ENCODE measurements at places on chromosomes 3 and 15.

DNA sequence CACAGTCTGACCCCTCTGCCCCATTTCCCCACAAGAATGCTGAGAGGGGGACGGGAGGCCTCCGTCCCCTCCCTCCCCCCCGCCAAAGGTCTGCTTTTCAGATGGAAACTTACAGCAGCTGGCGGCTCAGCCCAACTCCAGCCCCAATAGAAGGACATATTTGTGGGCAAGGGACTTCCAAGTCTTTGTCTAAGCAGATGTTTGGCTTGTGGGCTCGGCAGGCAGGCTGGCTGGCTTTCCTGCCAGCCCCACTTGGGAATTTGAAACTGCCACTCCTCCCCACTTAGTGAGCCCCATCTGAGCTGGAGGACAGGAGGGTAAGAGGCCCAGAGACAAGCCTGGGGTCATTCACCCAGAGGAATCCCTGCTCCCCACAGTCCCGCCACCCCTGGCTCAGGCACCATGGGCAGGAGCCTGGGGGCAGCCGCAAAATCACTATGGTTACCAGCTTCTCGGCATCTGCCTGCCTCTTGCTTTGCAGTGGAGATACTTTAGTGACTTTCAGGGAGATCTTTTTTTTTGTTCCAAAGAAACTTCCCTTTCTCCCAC, 53.6 kb downstream of the LMCD1 start:
- no peak for DNase-seq

DNA sequence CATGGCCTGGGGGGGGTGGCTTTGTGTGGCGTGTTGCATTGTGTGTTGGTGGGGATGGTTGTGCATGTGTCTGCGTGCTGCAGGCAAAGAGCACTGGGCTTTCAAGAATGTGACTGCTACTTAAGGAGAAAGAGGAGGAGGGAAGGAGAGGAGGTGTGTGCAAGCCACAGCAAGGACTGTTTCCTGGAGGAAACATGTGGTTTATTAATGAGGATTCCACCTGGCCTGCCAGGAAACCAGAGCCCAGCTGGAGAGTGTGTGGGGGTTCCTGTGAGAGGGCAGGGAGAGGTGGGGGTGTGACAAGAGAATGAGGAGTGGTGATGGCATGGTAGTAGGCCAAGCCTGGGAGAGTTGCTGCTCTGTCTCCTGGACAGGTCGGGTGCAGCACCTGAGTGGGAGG, 258.1 kb upstream of the ROPN1 start:
- no peak for DNase-seq

GRCh38 chr3:193761969-193762368, 169.0 kb downstream of the OPA1 start:
- no peak for DNase-seq

DNA sequence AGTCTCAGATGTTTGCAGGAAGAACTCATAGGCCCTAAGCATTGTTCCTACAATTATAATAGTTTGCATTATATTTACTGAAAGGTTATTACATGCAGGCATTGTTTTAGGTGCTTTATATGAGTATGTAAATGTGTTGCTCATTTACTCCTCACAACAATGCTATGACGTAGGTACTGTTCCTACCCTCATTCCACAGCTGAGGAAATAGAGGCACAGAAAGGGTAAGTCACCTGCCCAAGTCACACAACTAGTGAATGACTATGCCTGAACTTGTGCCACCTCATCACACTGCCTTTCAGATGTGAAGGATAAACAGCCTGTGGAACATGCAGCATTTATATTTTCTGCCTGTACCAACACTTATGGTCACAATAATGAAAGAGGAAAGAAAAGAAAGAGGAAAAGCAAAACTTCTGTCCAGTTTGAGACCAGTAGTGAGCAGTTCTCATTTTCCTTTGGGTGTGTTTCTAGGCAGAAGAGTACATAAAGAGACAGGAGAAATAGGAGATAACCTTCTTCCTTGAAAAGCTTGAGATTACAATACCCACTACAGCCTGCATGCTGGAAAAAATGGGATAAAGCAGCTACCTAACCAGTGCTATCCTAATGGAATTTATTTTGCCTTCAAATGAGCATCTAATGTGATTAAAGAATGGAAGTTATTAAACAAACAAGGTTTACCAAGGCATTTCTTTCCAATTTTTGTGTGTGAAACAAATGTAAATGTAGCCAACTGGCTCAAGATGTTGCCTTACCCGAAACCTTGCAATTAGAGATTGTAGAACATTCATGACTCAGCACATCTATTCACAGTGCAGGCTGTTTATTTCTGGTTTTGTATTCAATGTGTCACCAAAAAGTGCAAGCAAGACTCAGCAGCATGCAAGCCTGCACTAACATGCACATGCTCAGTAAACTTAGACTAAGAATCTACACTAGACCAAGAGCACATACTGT, 20.5 kb upstream of the ENTPD3 start:
- DNase-seq: no peak

Measured in esophagus squamous epithelium (tissue), 5 donors.